ENCODE measurements at places on chromosomes 12 and 14. TPM values are rescaled to one million over a fixed set of nuclear protein-coding genes. Genes with fewer than 3 reads are reported as not detected.

Gene SRRM4
- total RNA-seq = 0.04 TPM

DNA sequence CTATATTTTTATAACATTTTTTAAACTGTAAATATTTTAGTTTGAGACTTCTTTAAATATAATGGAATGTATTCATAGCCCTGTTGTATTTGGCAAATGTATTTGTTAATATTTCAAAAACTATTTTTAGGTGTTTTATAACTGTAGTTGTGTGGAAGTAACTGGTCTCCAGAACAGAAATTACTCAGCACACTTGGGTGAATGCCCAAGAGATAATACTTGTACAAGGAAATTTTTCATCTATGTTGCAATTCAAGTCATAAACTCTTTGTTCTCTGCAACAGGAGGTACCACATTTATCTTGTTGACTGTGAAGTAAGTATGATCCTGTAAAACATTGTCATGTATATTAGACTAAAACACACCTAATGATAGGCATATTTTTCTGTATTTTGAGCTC, 72.8 kb downstream of the SLCO1B3 start:
- no peak for DNase-seq

DNA sequence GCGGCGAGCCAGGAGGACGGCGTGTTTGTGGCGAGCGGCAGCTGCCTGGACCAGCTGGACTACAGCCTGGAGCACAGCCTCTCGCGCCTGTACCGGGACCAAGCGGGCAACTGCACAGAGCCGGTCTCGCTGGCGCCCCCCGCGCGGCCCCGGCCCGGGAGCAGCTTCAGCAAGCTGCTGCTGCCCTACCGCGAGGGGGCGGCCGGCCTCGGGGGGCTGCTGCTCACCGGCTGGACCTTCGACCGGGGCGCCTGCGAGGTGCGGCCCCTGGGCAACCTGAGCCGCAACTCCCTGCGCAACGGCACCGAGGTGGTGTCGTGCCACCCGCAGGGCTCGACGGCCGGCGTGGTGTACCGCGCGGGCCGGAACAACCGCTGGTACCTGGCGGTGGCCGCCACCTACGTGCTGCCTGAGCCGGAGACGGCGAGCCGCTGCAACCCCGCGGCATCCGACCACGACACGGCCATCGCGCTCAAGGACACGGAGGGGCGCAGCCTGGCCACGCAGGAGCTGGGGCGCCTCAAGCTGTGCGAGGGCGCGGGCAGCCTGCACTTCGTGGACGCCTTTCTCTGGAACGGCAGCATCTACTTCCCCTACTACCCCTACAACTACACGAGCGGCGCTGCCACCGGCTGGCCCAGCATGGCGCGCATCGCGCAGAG, 873 bp downstream of the PLXNC1 start:
- DNase-seq = no peak

DNA sequence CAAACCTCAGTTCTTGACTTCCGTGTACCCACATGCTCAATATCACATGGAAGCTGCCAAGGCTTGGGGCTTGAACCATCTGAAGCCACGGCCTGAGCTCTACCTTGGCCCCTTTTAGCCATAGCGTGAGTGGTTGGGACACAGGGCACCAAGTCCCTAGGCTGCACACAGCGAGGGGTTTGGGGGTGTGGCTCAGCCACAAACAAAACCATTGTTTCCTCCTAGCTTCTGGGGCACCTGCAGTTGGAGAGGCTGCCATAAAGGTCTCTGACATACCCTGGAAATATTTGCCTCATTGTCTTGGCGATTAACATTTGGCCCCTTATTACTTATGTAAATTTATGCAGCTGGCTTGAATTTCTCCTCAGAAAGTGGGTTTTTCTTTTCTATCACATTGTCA, 628.6 kb downstream of the NRXN3 start:
- no peak for DNase-seq

DNA sequence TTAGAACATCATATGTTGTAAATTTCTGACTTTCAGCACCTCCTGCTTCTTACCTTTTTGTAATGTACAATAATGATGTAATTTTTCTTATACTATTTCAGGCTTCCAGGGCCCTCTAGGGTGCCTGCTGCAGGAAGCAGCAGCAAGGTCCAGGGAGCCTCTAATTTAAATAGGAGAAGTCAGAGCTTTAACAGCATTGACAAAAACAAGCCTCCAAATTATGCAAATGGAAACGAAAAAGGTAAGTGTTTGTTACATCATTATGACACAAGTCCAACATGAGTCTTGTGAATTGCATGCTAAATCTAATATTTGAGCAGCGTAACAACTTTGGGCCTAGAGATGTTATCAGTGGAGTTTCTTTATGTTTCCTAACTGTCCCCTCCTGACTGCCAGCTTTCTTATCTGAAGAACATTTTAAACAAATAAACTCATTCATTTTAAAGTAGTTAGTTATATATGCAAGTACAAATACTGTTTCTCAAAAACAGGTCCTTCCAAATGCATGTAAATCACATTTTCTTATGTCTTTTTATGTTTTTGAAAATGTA, 167.6 kb downstream of the NAV3 start:
- no peak for DNase-seq

GRCh38 chr14:73815849-73816248, 35.8 kb upstream of the PTGR2 start:
- DNase-seq = no peak

DNA sequence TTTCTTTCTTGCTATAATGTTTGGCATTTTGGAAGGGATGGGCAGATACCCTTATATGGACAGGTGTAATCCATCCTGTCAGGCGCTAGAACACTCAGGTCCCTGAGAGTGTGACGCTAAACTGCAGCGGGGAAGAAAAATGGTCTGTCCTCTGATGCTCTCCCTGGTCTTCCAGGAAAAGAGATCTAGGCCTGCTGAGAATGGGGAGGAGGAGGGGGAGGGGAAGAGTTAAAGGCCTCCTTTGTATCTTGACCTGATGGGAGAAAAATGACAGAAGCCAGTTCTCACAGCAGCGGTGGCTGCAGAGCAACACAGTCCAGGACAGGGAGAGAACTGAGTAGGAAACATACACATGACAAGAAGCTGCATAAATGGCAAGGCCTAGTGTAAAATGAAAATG, 61.1 kb downstream of the RPS6KA5 start:
- DNase-seq = no peak

DNA sequence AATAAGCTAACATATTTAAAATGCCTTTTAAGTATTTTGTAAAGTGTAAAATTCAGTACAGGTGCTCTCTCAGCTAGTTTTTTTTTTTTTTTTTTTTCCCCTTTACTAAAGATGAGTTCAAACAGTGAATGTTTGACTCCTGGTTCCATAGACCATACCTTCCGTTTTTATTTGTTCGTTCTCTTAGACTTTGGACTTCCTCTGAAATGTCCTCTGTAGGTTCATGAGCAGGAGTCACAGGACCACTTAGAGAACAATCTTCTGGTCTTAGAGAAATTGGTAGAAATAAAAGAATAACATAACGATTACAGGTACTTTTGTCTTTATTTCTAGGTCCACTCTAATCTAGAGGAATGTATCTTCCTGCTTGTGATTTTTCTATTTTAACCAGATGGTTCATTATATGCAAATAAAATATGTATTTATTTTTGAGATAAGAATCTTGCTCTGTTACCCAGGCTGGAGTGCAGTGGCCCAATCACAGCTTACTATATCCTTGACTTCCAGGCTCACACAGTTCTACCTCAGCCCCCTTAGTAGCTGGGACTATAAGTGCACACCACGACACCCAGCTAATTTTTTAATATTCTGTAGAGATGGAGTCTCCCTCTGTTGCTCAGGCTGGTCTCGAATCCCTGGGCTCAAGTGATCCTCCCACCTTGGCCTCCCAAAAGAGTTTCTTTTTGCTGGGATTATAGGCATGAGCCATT, 25.8 kb downstream of the STYX start:
- DNase-seq = no peak

GRCh38 chr12:52542157-52542556, 10.8 kb downstream of the KRT71 start:
- no peak for DNase-seq

Gene ZDHHC17
- 9.5 TPM for total RNA-seq

All from H4 (cell line).